ENCODE measurements at places on chromosomes 6 and 20. TPM values are rescaled to one million over a fixed set of nuclear protein-coding genes. Genes with fewer than 3 reads are reported as not detected.

Gene CST4
- total RNA-seq = 56.8 TPM

Gene CDH4
- 8.3 TPM for total RNA-seq

Gene BPI
- total RNA-seq = not detected

Gene TGM3
- 1.5 TPM for total RNA-seq

Gene SIM1
- 6.3 TPM for total RNA-seq

Gene TAGAP
- total RNA-seq = 0.43 TPM

Gene LINC00237
- not detected for total RNA-seq

Gene SLC22A16
- total RNA-seq = not detected

Gene NR2E1
- 0.26 TPM for total RNA-seq

Gene LTB
- total RNA-seq = 0.34 TPM

Gene SYCP2L
- total RNA-seq = 6.9 TPM

Gene FABP7
- 1.2 TPM for total RNA-seq

Gene MATN4
- total RNA-seq = not detected

Gene PYGB
- 52.2 TPM for total RNA-seq

Gene TRAPPC3L
- 0.27 TPM for total RNA-seq

Gene RAET1L
- not detected for total RNA-seq

Gene C6orf52
- 3.7 TPM for total RNA-seq

Gene RSPO3
- 32.3 TPM for total RNA-seq

Gene CDSN
- not detected for total RNA-seq

Gene TMEM170B
- total RNA-seq = 2.1 TPM

Gene MANEA
- 15.5 TPM for total RNA-seq

Gene TTK
- 13.4 TPM for total RNA-seq

Gene ZHX3
- 16.3 TPM for total RNA-seq

Gene JPH2
- 17.3 TPM for total RNA-seq

Gene BANF2
- not detected for total RNA-seq

Gene LY6G6D
- not detected for total RNA-seq

Gene MAFB
- 104 TPM for total RNA-seq

Gene NMBR
- 0.22 TPM for total RNA-seq

All from type B pancreatic cell (in vitro differentiated cells).